ENCODE measurements at places on chromosomes 2 and 18. TPM values are rescaled to one million over a fixed set of nuclear protein-coding genes. Genes with fewer than 3 reads are reported as not detected.
A peak's percentile ranks its signal among the peaks of the same experiment; 100 is the strongest.

DNA sequence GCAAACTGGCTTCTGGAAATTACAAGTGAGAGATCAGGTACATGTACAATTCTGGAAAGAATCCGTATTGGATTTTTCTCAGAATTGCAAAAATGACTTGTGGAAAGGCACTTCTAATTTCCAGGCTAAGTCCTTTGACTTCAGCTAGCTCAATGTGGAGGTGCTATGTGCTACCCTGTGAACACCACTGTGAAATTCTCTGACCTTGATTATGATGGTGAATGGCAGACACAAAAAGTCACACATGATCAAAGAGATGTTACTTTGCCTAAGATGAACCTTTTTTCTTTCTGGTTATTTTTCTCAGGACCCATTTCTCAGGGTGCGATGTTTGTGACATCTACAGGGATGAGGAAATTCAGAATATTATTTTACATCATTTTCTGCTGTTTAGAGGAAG is 856.6 kb upstream of the VRK2 start:
- DNase-seq, result no peak

- no peak for DNase-seq
Observed at GRCh38 chr2:213147538-213147937, 3.9 kb downstream of the IKZF2 start.

DNA sequence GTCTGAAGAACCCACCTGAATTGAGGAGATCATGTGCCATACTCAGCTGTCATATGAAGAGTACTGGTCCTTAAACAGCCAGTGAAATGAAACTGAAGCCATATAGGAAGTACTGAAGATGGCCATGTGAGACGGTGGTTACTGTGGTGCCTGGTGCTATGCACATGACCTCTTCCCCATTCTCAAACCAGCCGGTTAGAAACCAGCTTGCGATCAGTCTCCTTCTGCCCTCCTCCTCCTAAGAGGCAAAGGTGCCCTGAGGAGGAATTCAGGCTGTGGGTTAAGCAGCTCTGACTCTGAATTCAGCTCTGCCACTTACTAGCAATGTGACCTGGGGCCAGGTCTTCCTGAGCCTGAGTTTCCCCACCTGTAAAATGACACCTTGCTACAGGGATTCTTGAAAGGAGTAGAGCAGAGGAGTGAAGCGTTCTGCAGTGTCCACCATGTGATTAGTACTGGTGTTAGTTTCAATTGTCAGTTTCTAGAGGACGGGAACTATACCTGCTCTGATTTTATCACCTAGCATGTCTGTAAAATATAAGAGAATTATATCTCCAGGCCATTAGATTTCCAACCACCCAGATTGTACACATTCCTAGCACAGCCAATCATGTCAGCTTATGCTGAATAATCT is 5.1 kb downstream of the FECH start:
- peak; percentile 74 for DNase-seq

GRCh38 chr18:50071397-50071796 is 123.5 kb downstream of the MYO5B start:
- DNase-seq, result no peak

- DNase-seq, result peak; percentile 65
Observed at GRCh38 chr2:176817061-176817565, 395.5 kb upstream of the HNRNPA3 start.

DNA sequence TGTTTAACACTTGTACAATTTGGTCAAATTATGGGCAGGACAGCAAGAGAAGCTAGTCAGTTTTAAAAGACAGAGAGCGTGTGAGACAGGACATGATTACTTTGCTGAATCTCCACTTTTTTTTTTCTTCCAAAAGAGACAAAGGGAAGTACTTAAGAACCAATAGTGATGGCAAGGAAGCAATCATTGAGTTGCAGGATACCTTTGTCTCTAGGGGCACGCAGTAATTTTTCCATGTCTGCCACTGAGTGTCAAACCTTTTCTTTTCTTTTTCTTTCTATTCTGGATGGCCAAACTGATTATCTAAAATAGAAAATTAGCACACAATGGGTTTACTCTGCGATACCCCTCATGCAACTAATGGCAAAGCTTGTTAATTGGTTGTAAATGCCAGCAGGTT is 533.0 kb downstream of the PLCL1 start:
- DNase-seq, result no peak

GRCh38 chr2:201786471-201786870 is 5.7 kb upstream of the ALS2 start:
- no peak for DNase-seq

The SEPTIN10 gene
- total RNA-seq, result not detected
